ENCODE measurements at places on chromosomes 5 and 9. TPM values are rescaled to one million over a fixed set of nuclear protein-coding genes. Genes with fewer than 3 reads are reported as not detected.

NDST1 gene
- total RNA-seq, result 112 TPM

SLC45A2 gene
- not detected for total RNA-seq

GRM6 gene
- total RNA-seq, result not detected

SPINK7 gene
- 138 TPM for total RNA-seq

CDK5RAP2 gene
- 31.6 TPM for total RNA-seq

PROB1 gene
- total RNA-seq, result 1.9 TPM

SLC2A6 gene
- 0.80 TPM for total RNA-seq

Measured in esophagus mucosa (tissue), 1 donor.